Stimulated activated CD8-positive, alpha-beta memory T cell treated with anti-CD3 and anti-CD28 coated beads, Interleukin-4, amount 100 ng/mL, for 1 hour (primary cell): ENCODE measurements at places on chromosomes 6 and 20.

- no peak for DNase-seq
These were observed 401.8 kb downstream of the PREX1 start for GRCh38 chr20:48425817-48426612.

DNA sequence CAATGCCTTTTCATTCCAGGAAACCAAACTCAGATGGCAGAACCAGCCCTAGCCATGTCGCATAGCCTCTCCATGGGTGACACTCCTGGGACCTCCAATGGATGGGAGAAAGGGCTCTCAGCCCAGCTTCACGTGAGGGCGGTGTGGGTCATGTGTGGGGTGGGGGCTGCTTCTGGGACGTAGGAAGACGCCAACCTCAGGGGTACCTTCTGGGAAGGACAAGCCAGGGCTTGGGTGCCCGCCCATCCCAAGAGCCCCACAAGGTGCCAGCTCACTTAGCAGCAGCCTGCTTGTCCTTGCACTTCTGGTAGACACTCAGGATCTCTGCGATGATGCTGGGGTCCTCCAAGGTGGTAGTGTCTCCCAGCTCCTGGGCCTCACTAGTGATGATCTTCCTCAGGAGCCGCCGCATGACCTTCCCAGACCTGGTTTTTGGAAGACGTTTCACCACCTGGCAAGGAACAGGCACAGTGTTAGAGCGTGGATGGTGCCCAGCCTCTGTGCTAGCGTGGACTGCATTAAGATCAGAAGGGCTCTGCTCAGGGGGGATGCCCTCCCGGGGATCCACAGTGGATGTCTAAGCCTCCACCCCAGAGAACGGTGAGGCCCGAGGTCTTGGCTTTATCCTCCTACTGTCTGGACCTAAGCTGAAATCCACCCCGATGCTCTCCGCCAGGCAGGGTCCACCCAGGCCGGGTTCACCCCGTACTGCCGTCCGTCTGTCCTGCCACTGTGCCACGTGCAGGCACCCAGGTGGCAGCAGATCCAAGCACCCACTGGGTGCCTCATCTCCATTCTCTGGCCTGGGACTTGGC is 15.1 kb upstream of the APMAP start:
- DNase-seq: no peak

DNA sequence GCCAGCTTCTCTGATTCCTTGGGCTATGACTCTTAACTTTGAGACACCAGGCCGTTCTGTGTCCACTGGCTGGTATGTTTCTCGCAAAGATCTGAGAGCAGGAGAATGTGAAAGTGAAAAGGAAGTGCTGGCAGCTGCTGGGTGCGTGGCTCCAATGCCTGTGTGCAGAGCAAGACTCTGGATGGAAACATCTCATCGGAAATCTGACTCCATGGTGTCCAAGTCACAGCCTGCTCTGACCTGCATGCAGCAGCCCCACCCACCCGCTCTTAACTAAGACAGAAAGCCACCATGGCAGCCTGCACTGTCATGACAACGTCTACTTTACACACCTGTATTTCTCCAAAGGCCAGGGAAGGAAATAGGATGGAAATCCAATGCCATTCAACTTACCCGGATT is 66.3 kb upstream of the MPC1 start:
- DNase-seq: no peak

GRCh38 chr20:17697171-17697570 is 2.6 kb upstream of the BANF2 start:
- DNase-seq: no peak
